Fibroblast of lung (primary cell): ENCODE measurements at places on chromosomes 12 and 14. TPM values are rescaled to one million over a fixed set of nuclear protein-coding genes. Genes with fewer than 3 reads are reported as not detected.

DNA sequence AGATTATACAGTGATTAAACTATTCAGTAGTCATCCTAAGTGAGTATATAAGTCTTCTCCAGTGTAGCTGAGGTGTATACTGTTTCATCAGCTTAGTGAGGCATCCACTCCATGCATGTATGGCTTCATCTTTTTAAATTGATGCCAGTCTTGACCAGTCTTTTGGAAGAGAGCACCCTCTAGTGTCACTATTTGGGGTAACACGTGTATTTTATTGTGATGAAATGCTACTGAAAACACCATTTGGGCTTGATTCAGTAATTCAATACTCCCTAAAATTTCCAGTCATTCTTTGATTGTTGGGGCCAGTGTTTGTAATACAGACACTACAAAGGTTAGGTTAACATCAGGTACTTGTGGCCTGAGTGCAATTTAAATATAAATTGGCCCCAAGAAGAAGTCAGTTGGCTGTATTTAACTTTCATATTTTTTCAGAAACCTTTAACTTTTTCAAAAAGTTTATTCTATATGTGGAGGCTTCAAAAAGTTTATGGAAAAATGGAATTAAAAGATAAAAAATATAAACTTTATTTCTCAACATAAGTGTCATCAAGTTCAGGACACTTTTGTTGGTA is 35.3 kb downstream of the MIPOL1 start:
- DNase-seq, result peak; percentile 71

DNA sequence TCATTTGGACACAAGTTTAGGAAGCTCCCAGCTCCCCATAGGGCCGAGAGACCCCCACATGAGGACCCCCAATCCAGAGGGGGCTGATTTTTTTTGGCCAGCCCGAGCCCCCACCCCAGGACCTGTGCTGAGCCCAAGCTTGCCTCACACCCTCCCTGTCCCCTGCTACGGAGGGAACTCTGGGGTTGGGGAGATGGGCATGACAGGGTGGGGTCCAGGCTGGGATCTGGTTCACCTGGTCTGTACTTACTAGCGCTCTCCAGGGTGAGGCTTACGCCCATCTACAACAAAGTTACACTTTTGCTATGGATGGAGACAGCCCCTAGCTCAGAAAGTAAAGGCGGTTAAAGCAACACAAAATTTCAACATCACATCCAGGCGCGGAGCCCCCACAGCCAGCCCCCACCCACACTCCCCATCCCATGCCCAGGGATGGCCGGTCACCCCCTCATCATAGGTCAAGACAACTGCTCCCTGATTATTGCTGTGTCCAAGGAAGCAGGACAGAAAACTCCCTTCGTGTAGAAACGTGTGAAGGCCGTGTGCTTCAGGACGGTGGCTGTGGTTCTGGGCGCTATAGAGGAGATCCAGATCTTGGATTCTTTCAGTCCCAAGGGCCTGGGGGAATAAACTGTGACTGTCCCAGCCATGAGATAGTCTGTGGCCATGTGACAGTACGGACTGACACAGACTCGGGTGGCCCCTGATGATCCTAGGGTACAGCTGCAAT is 10.7 kb downstream of the SLC25A29 start:
- no peak for DNase-seq

Gene B4GALNT3
- 0.05 TPM in 1 of 2 replicates, not detected in the other for polyA plus RNA-seq

Gene CPNE6
- polyA plus RNA-seq, result not detected in 2 replicates

DNA sequence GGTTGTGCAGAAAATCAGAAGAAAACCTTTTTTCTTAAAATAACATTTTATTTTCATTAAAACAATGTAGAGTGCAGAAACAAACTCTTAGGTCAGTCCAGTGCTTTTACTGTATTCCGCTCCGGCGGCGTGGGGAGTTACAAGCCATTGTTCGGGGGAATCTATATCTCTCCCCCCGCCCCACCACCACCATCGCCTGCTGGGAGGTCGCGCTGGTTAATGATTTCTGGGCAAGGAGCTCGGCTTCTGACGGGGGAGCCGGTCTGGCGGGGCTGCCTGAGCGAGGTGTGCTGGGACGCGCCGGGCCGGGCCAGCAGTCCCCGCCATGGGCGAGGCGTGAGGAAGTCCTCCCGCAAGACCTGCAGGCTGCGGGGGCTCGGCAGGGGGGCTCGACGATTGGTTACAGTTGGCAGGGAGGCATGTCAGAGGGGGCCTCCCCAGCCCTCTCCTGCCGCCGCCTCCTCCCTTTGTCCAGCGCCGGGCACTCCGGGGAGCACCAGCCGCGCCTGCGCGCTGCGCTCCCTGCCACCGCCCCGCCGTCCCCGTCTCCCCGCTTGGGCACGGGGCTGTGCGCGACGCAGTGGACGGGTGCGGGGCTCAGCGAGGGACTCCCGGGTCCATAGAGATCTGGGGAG is 1.0 kb upstream of the DUSP6 start:
- peak; percentile 64 for DNase-seq

Gene ACVRL1
- 8.9 and 15.0 TPM in 2 replicates for polyA plus RNA-seq

Gene PTCSC3
- polyA plus RNA-seq, result not detected in 2 replicates

Gene MAP1LC3B2
- polyA plus RNA-seq, result 0.85 and 1.2 TPM in 2 replicates

DNA sequence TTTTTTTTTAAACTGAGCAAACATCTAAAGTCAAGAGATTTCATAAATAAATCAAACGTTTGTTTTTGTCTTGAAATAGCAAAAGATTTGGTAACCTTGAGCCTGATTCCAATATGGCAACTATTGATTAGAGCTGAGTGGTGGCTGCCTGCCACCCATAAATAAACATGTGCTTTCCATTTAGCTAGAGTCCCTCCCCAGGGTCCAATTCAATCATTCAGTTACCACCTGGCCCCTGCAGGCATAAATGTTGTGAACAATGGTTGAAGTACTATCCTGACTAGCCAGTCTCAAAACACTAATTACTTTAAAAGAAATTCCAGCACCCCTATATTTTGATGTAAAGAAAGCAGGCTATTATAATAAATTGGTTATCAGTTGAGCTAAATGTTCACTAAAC is 129.7 kb upstream of the GRIP1 start:
- DNase-seq, result no peak

DNA sequence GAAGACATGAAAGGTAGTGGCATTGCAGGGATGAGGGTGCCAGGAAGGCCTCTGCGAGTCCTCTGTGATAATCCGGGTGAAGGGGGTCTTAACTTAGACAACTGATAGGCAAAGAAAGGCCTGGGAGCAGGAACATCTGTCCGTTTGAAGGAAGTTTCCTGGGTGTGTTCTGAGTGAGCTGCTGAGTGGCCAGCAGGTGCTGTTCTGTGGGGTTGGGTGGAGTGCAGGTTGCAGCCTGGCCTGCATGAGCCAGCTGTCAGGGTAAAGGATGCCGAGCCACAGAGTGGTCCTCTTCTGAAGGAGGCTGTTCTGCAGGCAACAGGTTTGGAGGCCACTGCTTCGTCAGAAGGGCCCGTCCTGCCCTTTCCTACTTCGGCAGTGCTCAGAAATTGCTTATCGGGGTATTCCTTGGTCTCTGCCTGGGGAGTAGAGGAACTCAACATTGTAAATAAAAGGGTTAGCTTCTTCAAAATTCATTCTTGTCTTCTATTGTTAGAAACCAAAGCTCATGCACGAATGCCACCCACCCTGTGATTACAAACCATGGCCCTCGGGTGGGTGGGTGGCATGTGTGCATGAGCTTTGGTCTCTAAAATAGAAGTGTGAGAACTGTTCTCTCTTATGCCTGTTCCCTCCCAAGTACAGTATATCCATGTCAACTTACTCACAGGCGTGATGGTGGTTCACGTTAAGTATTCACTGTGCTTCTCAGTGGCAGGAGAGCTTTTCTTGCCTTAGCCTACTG is 118.9 kb downstream of the CHST11 start:
- no peak for DNase-seq

DNA sequence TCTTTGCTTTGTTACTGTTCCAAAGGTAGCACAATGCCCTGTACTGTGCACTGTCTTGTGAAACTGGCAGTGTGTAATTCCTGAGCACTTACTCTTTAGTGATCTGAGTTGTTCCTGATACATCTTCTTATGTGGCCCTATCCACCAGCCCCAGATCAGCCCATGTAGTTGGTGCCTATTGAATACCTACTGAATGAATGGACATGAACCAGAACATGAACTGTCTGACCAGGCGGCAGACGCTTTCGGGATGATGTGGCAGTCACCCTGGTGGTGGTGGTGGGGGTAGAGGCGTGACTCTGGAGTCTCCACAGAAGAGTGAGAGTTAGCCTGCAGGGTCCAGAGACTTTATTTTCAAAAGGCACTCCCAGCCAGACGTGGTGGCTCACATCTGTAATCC is 46.6 kb upstream of the PAPOLA start:
- no peak for DNase-seq

- peak; percentile 54 for DNase-seq
Measured at GRCh38 chr14:51318813-51319597, 79.0 kb downstream of the TMX1 start.

- DNase-seq, result no peak
Measured at GRCh38 chr12:107397890-107398500, 287.6 kb upstream of the PWP1 start.

GRCh38 chr14:63205044-63205575 is 867 bp downstream of the RHOJ start:
- DNase-seq, result peak; percentile 37

Gene CIROP
- 0.09 and 0.61 TPM in 2 replicates for polyA plus RNA-seq

GRCh38 chr12:30928356-30929244 is 2.1 kb downstream of the TSPAN11 start:
- DNase-seq, result no peak

DNA sequence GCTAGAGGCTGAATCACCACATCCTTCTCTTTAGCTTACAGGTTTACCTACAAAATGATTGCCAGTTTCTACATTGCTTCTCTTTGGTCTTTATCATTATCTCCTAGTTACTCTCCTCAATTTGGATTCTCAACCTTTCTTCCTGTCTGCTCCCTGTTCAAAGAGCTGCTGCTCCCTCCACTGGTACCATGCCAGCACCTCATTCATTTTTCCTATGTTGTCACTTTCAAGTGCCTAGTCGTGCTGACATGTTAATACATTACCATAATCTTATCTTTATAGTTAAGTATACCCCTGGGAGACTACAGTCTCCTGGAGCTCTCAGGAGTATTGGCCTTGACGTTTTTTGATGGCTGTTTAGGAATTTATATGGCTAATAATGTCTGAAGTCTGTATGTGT is 14.2 kb downstream of the FRS2 start:
- DNase-seq, result no peak

DNA sequence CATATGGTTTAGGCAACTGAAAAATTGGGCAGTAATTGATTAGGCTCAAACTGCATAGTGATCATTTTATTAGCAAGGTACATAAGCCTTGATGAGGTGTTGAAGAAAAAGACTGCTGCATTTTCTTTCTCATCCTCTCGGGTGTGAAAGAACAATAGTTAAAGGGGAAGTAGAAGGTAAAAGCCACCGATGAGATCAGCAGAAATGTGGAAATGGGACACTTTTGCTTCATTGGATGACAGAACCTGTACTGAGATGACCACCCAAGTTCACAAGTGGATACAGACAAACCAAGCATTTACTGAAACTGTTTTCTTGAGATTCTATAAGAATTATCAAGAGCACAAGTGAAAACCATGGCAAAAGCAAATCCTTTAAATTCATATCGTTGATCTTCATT is 184.0 kb downstream of the TMX1 start:
- no peak for DNase-seq

DNA sequence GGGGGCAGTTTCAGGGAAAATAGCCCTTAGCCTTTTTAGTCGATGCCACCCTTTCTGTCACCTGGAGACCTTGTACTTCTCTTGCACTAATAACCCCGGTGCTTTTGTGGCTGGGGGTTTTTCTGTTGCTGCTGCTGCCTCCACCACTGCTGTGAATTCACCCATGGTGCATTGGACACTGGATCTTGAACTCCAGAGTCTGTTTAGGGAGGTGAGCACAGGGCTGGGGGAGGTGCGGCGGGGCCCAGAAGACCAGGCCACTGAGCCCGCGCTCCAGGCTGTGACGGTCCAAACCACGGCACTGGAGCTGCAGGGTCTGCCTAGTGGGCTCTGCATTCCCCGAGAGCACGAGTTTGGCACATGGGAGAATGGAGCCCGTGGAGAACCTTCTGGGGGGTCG is 100.6 kb downstream of the NINJ2 start:
- no peak for DNase-seq

DNA sequence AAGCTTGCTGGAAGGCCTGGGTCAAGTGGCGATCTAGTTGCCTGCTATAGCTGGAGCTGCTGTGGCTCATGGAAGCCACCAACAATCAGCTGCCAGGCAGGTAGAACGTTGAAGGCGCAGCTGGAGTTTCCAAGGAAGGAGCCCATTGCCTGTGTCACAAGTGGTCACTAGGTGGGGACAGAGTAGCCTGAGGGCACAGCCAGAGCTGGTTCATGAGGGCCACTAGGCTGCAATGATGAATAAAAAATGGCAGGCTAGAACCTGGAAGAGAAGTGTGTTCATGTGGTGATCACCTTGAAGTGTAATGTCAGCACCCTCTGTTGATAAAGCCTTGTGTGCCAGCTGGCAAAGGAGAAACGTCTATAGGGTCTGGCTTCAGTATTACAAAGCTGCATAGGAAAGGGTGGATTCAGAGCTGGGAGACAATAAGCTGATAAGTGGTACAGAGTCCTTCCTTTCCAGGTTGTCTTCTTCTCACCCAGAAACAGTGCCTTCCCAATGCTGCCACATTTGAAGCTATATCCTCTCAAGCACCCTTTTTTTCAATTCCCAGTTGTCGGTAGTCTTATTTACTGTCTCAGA is 165.8 kb downstream of the EMP1 start:
- DNase-seq, result peak; percentile 27

DNA sequence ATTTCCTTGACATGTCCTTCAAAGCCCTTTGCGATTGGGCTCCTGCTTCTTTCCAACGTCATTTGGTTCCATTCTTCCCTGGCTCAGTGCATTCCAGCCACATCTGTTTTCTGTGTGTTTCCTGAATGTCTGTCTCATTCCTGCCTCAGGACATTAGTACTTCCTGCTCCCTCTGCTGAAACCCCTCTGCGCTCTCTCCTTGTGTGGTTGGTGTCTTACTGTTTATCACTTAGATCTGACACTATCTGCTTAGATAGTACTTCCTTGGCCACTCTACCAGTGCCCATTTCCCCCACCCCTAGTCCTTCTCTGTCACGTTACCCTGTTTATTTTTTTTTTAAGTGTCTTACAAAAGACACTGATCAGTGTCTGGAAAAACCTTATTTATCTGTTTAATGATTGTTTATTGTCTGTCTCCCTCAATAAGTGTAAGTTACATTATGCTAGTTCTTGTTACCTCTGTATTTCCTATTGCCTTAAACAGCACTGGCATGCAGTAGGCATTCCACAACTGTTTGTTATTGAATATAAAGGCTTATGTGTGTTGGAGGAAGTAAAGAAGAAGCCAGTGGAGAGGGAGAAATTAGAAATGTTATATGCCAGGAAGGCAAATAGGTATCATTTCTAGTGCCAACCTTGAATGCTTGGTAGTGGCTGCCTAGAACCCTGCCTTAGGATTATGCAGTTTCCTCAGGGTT is 21.5 kb downstream of the DYRK2 start:
- DNase-seq, result no peak
